SJSA1 (cell line): ENCODE measurements at places on chromosomes 7 and 10. TPM values are rescaled to one million over a fixed set of nuclear protein-coding genes. Genes with fewer than 3 reads are reported as not detected.

The CHRM2 gene
- 0.13 and 0.24 TPM in 2 replicates for total RNA-seq

The GGCT gene
- 77.6 and 130 TPM in 2 replicates for total RNA-seq

The HMX3 gene
- 10.8 and 10.9 TPM in 2 replicates for total RNA-seq

The EIF5AL1 gene
- total RNA-seq, result 0.09 and 0.58 TPM in 2 replicates

The KAZALD1 gene
- total RNA-seq, result 1.4 and 1.8 TPM in 2 replicates

The IDI2 gene
- total RNA-seq, result not detected in 2 replicates

The IRF5 gene
- 0.08 TPM in 1 of 2 replicates, not detected in the other for total RNA-seq

The STAMBPL1 gene
- 12.9 and 17.1 TPM in 2 replicates for total RNA-seq

The KBTBD2 gene
- 51.5 and 52.0 TPM in 2 replicates for total RNA-seq

The GIMAP1 gene
- total RNA-seq, result not detected in 2 replicates

The NUTM2D gene
- 1.4 and 2.0 TPM in 2 replicates for total RNA-seq

The AUTS2 gene
- total RNA-seq, result 0.03 TPM in 1 of 2 replicates, not detected in the other

The MET gene
- total RNA-seq, result 5.2 and 8.3 TPM in 2 replicates

The NPC1L1 gene
- total RNA-seq, result not detected in 2 replicates

The STEAP1 gene
- 8.3 and 14.2 TPM in 2 replicates for total RNA-seq

The DOCK1 gene
- 50.8 and 60.4 TPM in 2 replicates for total RNA-seq

The C7orf57 gene
- total RNA-seq, result 0.34 and 3.8 TPM in 2 replicates

The SLC35G1 gene
- total RNA-seq, result 15.4 and 16.0 TPM in 2 replicates

The WDR86 gene
- total RNA-seq, result 0.39 and 0.72 TPM in 2 replicates

The RELN gene
- 0.03 TPM in 1 of 2 replicates, not detected in the other for total RNA-seq

The ZNF277 gene
- 14.7 and 20.6 TPM in 2 replicates for total RNA-seq

The FAM237B gene
- total RNA-seq, result not detected in 2 replicates

The CASTOR2 gene
- total RNA-seq, result 0.56 and 1.8 TPM in 2 replicates

The PKD1L1 gene
- total RNA-seq, result 0.19 and 0.53 TPM in 2 replicates

The YAE1 gene
- 38.3 and 44.6 TPM in 2 replicates for total RNA-seq

The KDM7A gene
- total RNA-seq, result 0.88 and 1.2 TPM in 2 replicates

The MKI67 gene
- total RNA-seq, result 26.7 and 50.4 TPM in 2 replicates

The NEBL gene
- 0.22 and 0.66 TPM in 2 replicates for total RNA-seq

The STK31 gene
- total RNA-seq, result 0.06 and 0.58 TPM in 2 replicates
